Calu3 (cell line): ENCODE measurements at places on chromosomes 11 and 22. TPM values are rescaled to one million over a fixed set of nuclear protein-coding genes. Genes with fewer than 3 reads are reported as not detected.
A peak's percentile ranks its signal among the peaks of the same experiment; 100 is the strongest.

- DNase-seq = no peak
Observed at GRCh38 chr11:82043316-82043715, 690.3 kb downstream of the FAM181B start.

GRCh38 chr22:19687561-19688300, 26.6 kb upstream of the SEPTIN5 start:
- peak; percentile 64 for DNase-seq

DNA sequence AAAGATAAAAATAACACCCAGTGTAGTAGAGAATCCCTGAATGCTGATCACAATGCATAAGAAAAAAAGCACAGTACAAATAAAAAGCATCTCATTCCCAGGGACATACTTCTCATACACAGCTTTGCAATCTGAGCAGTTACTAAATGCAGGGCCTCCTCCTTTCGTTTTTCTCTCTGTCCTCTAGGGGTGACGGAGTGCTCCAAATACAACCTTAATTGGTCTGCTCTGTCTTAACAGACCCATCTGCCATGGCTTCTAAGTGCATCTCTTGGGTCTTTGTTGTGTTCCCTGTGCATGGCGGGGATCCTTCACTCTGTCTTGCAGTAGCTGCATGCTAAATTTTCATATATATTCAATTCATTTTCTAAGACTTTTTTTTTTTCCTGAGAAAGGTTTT, 1114.2 kb upstream of the RAG2 start:
- DNase-seq = no peak

DNA sequence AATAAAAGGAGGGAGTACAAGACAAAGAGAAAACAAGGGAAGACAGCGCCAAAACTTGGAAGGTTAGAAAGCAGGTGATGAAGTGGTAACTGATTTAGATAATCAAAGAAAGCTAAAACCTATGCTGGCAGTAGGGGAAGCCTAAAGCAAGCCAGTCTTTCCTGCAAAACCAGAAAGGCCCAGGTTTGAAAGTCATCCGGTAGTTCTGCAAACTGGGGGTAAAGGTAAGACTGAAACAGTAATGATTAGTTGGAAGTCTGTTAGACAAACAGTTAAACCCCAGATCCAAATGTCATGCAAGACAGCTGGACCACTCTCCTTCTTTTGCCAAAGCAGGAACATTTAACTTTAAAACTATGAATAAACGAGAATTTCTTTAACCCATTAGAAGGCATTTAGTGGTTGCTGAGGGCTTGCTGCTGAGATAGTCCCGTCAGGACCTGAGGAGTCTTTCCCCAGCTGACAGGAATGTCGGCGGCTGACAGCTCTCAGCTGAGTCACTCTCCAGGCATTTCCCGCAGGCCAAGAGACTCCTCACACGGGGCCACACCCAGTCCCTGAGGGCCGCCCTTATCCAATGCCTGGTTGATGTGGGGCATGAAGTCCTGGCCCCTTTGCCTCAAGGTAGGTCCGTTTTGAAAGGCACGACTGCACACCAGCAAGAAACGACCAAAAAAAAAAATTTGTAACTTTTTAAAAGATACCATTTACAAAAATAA, 36.3 kb upstream of the CFAP300 start:
- peak; percentile 75 for DNase-seq

DNA sequence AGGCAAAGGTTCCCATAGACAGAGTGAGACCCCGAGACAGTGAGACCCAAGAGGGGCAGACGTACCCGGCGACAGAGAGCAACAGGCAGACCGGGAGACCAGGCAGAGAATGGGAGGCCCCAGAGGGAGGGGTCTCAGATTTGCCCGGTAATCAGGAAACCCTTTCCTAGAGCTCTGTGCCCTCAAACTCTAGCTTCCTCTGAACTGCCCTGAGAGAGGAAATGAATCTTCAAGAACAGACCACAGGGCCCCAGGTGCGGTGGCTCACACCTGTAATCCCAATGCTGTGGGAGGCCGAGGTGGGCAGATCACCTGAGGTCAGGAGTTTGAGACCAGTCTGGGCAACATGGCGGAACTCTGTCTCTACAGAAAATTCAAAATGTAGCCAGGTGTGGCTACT, 47.7 kb downstream of the RPUSD4 start:
- no peak for DNase-seq

DNA sequence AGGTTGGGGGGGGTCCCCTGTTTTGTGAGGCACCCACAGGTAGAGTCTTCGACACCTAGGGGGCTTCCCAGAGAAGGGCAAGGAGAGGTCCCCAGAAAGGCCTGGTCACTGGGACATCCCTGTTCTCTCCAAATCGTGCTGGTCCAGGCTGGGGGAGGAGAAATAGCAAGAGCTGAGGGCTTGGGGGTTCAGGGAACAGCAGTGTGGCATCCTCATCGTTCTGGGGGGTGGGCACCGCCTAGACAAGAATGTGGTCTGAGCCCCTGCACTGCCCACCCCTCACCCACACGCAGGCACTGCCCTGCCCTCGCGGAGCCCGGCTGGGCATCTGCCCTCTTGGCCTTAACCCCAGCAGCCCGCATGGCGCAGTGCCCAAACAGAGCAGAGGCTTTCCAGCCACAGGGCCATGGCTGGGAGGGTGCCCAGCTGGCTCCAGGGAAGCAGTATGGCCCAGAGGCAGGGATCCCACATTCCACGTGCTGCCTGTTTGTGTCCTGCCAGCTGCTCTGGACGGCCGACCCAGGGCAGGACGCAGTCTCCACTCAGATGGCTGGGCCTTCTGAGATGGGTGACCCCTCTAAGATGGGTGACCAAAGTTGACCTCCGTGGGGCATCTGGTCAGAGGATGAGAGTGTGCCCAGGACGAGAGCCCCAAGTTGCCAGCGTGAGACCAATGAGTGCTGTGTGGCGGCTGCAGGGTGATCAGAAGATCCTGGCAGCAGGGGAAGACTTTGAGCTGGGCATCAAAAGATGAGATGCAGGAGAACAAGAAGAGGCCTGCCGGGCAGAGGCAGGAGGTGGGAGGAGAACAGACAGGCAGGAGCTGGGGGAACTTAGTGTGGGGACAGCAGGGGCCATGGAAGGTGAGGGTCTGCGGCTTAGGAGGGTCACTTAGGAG, 14.4 kb downstream of the SCARF2 start:
- no peak for DNase-seq

ISX gene
- total RNA-seq = not detected in 2 replicates

COMT gene
- 165 and 170 TPM in 2 replicates for total RNA-seq

DNA sequence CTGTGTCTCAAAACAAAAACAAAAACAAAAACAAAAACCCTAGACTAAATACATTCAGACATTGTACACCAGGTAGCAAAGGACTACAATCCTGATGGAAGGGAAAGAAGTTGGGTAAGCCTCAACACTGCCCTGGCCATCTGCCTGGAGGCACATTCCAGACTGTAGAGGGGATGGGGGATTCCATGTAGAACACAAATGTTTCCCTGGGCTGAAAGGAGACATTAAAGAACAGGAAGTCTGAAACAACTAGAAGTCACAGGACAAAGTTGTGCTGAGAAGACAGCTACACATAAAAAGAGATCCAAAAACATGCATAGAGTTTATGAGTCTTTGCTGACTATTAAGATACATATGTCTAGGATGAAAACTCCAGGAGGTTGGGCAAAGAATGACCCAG, 83.9 kb downstream of the RRAS2 start:
- no peak for DNase-seq

UBQLNL gene
- total RNA-seq = 0.14 and 0.51 TPM in 2 replicates

DNA sequence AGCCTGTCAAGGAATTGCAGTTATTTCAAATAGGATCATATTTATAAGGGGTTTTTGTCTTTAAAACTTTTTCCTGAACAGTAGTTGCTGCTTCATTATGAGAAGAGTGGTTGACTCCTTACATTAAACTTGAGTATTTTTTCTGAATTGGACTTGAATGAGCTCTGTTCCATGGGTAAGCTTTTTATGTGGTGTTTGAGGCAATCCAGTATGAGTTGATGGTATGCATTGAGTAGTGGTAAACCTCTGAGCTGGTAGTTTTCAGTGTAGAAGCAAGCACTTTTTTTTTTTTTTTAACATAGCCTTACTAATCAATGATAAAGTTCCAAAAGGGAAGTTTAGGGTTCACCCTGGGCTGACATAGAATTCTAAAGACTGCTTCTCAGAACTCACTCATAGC, 3.4 kb downstream of the KMT2A start:
- DNase-seq = no peak

TRIM5 gene
- total RNA-seq = 36.8 and 44.1 TPM in 2 replicates

LARGE2 gene
- 30.1 and 33.9 TPM in 2 replicates for total RNA-seq

- no peak for DNase-seq
Observed at GRCh38 chr22:43505423-43505822, 93.6 kb downstream of the MPPED1 start.

DNA sequence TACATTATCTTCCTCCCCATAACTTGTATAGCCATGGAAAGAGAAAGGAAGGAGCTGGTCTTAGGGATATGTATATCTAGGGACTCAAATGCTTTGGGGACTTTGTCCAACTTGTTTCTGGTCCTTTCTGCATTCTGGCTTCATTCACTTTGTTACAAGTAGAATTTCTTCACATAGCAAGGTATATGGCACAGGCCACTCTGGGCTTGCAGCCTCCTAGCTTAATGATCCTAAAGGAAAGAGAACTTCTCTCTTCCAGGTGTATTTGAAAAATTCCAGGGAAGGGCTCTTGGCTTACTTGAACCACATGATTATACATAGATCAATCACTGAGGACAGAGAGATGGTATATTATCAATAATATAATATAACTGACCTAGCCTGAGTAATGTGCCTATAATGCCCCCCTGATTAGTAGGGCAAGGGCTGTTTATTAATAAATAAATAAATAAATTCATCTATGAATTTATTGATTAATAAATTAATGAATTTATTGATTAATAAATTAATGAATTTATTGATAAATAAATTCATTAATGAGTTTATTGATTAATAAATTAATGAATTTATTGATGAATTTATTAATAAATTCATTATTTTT, 48.2 kb upstream of the CEP295 start:
- no peak for DNase-seq
